ENCODE measurements at places on chromosomes 1 and 21. TPM values are rescaled to one million over a fixed set of nuclear protein-coding genes. Genes with fewer than 3 reads are reported as not detected.
A peak's percentile ranks its signal among the peaks of the same experiment; 100 is the strongest.

Gene CTSS
- total RNA-seq: 26.2 TPM

Gene ST6GALNAC3
- total RNA-seq: 64.0 TPM

DNA sequence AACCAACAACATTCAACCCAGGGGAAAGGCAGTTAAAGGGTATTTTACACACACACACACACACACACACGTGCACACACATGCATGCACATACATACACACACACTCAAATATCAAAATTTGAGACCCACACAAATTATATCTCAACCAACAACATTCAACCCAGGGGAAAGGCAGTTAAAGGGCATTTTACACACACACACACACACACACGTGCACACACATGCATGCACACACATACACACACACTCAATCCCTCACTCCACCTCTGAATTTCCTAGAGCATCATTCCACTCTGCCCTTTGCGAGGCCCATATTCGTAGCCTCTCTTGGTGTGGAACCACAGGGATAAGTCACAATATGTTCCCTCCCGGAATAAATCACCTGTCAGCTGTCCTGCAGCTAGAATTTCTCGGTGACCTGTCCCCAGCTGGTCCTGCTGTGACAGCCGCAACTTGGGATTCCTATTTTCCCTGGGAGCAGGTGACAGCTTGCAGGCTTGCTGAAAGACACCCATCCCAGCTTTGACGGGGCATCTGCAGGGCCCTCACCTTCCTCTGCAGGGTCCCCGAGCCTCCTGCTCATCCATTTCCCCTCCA, 122.7 kb downstream of the PSMG1 start:
- peaks cover 15% of the 10 kb centered on the region for H3K4me1 ChIP-seq
- no peaks in the 10 kb centered on the region for H3K27me3 ChIP-seq

- no peaks in the 10 kb centered on the region for H3K27me3 ChIP-seq
- DNase-seq: no peak
- no peaks in the 10 kb centered on the region for H3K36me3 ChIP-seq
- H3K27ac ChIP-seq: no peak overlapping the region
- H3K4me3 ChIP-seq: peak overlapping the region; percentile 82
- peaks cover 8% of the 10 kb centered on the region for H3K4me1 ChIP-seq
These were observed 207 bp upstream of the SVBP start for GRCh38 chr1:42817440-42817767.

DNA sequence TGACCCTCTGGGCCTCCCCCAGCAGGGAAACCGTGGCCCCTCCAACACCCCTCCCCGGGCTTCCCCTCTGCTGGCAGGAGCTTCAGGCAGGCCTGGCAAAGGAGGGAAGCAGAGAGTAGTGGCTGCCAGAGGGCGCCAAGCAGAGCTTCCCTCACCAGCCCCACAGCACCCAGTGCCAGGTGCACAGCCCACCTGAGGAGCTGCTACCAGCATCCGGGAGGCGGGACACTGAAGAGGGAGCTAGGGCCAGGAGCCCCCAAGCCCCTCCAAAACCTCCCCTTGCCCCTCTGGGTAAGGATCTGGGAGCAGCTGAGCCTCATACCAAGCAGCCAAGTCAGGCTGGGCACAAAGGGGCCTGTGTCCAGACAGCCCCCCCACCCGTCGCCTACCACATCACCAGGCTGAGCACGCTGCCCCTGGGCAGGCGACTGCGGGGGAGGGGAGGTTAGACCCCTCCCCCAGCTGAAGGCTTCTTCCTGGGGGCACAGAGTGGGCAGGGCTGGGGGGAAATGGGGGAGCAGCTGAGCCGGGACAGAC, 19.6 kb downstream of the CCDC24 start:
- H3K36me3 ChIP-seq: peaks cover 55% of the 10 kb centered on the region
- H3K4me1 ChIP-seq: peaks cover 81% of the 10 kb centered on the region
- no peak for DNase-seq
- H3K27ac ChIP-seq: peak overlapping the region; percentile 94
- H3K4me3 ChIP-seq: no peak overlapping the region

Gene KCNJ9
- 5.1 TPM for total RNA-seq

DNA sequence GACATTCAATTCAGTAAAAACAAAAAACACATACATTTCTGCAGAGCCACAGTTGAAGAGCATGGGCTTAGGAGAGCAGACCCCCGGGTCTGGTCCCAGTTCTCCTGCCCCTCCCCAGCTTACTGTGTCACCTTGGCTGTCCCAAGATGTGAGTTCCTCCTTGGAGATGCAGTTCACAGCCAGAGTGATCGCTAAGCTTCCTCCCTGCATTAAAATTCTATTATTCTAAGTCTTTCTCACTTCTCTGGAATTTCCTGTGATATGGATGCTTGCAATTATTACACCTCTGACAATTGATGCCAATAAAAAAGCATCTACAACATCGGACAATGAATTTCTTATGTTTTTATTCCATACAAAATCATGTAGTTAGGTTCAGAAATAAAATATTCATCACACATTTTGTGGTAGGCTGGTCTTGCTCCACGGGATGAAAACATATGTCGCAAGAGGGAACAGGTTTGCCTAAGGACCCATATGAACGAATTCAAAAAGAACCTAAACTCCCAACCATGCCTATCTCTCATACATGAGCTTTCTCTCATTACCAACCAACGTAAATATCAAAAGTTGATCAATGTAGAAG, 328.5 kb upstream of the RUNX1 start:
- no peak for DNase-seq
- H3K4me3 ChIP-seq: no peak overlapping the region
- H3K27ac ChIP-seq: no peak overlapping the region
- no peaks in the 10 kb centered on the region for H3K4me1 ChIP-seq
- H3K36me3 ChIP-seq: no peaks in the 10 kb centered on the region

Data from spinal cord (tissue), 10 donors.